Stimulated activated naive CD8-positive, alpha-beta T cell treated with anti-CD3 and anti-CD28 coated beads, Interleukin-15, Interleukin-2, amounts not matched to agents 100 U/mL and 50 U/mL, for 24 hours (primary cell): ENCODE measurements at places on chromosomes 1 and 21.
A peak's percentile ranks its signal among the peaks of the same experiment; 100 is the strongest.

DNA sequence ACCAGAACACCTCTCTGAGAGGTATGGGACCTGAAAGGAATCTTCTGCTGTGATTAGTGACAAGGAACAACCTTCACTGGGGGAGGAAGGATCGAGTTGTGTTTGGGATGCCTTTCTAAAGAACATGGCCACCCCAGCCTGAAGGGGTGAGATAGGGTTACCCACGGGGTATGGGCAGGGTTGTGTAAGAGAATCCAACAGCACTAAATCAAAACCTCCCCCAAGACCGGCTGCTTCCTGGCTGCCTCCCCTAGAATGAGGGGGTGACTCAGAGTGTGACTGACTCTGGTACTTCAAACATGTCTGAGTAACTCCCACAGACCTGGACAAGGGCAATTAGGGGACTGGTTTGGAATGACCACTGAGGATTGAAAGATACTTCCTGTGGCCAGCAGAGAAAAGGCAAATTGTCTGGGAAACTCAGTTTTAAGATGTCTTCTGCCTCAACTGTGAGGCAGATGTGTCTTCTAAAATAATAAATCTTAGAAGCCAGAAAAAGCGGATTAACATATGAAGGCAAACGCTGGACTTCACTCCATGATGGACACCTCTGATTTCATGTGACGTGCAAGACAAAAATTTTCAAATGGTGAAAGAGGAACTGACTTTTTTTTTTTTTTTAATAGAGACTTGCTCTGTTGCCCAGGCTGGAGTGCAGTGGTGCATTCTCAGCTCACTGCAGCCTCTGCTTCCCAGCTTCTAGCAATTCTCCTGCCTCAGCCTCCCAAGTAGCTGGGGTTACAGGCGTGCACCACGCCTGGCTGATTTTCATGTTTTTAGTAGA, 6.7 kb upstream of the PTPN14 start:
- no peak for DNase-seq

GRCh38 chr1:174963529-174964125, 36.1 kb upstream of the CACYBP start:
- no peak for DNase-seq

DNA sequence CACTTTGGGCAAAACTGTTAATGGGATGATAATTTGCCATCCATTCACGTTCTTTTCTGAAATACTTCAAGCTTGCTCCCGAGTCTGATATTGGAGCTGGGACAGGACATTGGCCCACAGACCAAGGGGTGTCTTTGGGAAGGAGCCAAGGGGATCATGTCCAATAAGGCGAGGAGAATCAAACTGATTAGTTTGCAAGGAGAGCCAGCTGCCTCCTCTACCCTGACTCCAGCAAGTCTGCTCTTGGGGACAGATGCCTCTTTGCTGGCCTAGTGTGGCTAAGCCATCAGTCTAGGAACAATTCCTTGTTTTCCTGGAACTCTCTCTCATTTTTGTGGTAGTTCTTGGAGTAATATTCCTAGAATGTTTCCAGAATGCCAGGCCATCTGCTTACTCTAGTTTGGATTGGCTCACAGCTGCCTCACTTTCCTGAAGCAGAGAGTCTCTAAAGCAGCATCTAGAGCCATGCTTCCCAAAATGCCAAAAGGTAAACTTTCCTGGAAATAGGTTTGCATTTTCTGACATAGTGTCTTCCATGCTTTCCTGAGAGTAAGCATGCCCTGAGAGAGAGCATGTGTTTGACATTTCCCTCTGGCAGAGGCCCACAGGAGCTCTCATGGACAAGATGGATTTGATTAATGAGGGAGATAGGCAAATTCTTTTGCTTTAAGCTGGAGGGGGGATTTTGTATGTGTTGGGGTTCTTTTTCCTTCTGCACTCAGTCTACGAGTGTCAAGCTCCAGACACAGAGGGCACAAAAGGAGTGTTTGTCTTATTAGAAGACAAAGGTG, 145.6 kb downstream of the GDAP2 start:
- DNase-seq: no peak

DNA sequence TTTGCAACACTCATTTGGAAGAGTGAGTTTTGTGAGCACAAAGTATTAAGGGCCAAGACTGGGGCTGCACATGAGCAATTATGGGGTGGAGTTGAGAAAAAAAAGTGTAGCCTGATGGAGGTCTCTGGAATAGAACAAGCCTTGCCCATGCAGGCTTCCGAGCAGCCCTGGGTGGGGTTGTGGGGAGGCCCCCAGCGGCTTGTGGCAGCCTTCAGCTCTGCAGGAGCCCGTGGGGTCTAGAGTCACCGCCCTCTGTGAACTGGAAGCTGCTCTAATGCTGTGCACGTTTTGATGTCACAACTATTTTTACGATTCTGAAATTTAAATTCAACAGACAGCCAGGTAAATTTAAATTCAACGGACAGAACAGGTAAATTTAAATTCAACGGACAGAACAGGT, 58.9 kb downstream of the BACE2 start:
- no peak for DNase-seq

- DNase-seq: no peak
Observed at GRCh38 chr1:82125119-82125518, 324.4 kb downstream of the ADGRL2 start.

DNA sequence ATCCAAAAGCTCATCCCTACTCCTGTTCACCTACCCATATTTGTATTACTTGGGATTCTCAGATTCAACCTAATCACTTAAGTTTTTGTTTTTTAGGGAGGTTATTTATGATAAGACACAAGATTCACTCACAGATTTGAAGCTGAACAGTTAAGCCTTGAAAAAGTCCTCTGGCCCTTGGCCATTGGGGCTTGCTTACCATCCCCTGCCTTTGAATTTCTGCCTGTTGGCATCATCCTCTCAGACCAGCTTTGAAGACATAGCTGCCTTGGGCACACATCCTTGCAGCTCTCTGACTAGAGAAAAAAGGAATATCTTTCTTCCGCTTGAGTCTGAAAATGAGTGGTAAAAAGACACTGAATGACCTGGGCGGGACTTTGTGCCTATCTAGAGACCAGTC, 41.8 kb upstream of the RALGPS2 start:
- DNase-seq: no peak

DNA sequence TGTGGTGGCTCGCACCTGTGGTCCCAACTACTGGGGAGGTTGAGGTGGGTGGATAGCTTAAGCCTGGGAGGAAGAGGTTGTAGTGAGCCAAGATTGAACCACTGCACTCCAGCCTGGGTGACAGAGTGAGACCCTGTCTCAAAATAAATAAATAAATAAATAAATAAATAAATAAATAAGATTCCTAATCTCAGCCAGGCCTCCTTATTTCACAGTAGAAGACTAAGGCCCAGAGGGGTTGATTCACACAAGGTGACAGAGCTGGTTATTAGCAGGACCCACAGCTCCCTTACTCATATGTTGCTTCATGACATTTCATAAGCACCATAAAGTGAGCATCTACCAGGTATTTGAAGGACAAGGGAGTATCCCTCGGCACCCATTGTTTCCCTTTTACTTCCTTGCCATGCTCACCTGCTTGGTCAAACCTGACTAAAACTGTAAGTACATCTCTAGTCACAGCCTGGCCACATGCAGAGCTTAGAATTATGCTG, 32.7 kb downstream of the ALG14 start:
- no peak for DNase-seq

DNA sequence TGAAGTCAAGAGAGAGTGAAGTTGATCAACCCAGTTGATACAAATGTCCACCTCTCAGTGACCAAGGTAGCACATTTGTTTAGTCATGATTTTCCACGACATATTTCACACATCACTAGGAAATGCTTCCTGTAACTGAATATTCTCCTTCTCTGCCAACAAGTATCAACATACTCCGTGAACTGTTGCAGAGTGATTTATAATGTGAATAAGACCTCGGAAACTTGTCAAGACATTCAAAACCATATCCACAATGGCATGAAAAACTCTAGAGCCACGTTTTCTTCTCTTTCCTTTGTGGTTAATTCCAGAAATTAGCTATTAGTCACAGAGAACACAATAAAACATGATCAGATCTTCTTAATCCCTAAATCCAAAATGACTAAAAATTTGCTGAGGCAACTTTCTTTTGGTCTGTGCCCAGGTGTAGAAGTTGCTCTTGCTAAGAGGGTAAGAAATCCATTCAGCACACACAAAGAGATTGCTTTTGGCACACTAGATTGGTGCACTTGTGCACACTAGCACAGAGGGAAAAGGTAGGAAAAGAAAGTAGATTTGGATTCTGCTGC, 244.3 kb upstream of the NRIP1 start:
- DNase-seq: no peak

DNA sequence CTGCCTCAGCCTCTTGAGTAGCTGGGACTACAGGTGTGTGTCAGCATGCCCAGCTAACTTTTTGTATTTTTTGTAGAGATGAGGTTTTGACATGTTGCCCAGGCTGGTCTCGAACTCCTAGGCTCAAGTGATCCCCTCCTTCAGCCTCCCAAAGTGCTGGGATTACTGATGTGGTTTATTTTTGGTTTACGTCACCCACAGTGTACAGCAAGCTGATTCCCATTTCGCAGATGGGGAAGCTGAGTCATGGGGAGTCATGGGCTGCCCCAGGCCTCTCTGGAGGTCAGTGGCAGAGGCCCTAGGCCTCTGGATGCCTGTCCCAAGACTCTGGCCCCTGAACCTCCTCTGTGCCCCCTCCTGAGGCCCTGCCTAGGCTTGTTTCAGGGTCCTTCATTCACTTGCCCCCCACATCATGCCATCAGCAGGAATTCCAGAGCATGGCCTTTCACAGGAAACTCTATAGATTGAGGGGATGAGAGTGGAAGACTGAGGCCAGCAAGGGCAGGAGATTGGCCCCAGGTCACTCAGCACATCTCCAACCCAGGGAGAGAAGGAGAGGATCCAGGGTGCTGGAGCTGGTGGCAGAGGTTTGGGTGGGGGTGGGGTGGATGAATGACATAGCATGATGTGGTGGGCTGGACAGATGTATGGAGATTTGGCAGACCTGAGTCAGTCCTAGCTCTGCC, 266.0 kb downstream of the PTPRU start:
- DNase-seq: no peak

GRCh38 chr1:9242338-9242969, 7.9 kb downstream of the H6PD start:
- DNase-seq: no peak

DNA sequence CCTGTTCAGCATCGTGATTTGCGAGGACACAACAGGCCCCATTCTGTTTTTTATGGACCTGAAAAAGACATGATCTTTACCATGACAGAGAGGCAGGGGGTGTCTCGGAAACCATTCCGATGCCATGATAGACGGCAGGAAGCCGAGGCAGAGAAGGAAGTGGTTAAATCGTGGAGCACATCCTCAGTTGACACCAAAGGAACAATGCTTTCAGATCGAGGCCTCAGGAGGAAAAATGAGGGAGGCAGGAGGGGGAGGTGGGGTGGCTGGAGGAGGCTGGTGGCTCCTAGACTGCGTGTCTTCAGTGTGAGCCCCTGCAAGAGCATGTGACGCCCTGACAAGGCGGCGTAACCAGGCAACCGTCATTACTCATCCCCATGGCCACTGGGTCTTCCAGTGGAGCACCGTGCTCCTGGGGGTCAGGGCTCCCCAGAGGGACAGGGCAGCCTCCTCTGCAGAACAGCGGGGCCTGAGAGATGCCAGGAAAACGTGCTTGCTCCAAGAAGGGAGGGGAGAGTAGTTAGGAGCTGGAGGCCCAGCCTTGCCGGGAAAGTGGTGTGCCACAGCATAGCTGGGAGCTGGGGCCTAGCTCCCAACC, 172.8 kb upstream of the TMEM51 start:
- DNase-seq: no peak

DNA sequence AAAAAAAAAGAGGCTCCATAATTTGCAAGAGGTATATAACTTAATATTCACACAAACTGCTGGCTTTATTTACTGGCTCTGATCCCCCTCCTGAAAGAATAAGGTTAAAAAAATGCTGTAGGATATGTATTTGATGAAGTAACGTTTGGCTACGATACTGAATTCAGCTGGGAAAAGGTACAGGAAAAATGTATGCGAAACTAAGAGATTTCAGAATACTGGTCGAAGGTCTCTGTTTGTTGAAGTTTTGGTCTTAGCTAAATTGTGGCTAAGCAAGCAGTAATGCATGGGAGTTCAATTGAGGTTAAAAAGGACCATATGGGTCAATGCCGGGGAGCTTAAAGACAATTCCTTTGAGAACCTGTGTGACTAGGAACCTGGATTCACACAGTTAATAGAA, 355.5 kb upstream of the NCAM2 start:
- no peak for DNase-seq

- DNase-seq: no peak
Observed at GRCh38 chr1:201626629-201627275, 87.8 kb downstream of the NAV1 start.

DNA sequence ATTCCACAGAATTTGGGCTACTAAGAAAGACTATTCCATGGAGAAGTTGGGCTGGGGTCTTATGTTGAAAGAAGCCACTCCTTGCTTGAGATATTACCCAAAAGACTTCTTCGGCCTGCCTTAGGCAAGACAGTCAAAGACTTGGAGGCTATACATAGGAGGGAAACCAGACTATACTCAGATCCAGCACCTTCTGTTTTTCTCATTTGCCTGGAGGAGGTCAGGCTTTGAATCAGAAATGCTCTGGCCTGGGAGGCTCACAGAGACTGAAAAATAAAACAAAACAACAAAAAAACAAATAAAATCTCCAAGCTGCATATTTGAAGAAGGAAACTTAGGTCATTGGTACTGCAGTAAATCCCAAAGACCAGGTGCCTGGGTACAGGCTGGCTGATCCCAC, 38.4 kb upstream of the EXOSC10 start:
- no peak for DNase-seq

GRCh38 chr21:31732597-31733550, 956 bp upstream of the SCAF4 start:
- peak; percentile 39 for DNase-seq

- DNase-seq: no peak
Observed at GRCh38 chr1:169119405-169119804, 12.9 kb downstream of the ATP1B1 start.

DNA sequence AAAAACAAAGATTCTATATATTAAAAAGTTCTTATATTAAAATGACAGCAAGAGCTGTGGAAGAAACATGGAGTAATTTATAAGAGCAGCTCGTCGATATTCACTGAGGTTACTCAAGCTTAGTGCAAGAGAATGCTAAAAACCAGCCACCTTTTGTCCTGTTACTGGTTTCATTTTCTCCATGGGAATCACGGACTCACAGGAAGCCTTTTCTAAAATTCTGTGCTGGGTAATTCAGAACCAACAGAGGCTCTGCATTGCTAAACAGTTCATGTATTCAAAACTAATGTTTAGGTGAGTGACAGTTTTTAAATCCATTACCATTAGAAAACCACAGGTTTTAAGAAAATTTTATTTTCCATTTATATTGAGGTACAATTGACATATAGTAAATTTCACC, 147.8 kb upstream of the MAP1LC3C start:
- DNase-seq: no peak

GRCh38 chr1:208242941-208243526, 1.1 kb downstream of the PLXNA2 start:
- peak; percentile 14 for DNase-seq

- no peak for DNase-seq
Observed at GRCh38 chr21:38626306-38626705, 128.0 kb upstream of the ERG start.

GRCh38 chr1:2166254-2166653, 28.3 kb downstream of the FAAP20 start:
- DNase-seq: no peak
